Kidney (tissue), 22 donors: ENCODE measurements at places on chromosomes 1 and 21.

- DNase-seq: no peak
Observed at GRCh38 chr21:24023936-24024335, 1583.3 kb downstream of the MRPL39 start.

DNA sequence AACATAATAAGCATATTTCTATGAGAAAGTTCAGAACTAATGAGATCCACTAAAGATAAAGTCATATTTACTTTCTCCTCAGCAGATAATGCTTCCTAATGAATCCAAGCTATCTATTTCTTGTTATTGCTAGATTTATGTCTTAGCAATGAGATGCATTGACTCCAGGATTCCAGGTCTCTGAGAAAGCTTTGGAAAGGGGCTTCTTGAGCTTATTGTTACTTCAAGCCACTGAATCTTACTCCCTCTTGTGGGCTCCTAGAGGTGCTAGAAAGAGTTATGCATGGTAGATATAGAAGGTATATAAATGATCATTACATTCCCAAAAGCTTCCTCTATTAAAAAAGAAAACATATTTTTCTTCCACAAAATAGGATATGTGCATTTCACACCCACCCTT, 246.4 kb upstream of the ADAMTS5 start:
- peak; percentile 52 for DNase-seq

GRCh38 chr1:50972766-50973165, 2.7 kb downstream of the CDKN2C start:
- no peak for DNase-seq

DNA sequence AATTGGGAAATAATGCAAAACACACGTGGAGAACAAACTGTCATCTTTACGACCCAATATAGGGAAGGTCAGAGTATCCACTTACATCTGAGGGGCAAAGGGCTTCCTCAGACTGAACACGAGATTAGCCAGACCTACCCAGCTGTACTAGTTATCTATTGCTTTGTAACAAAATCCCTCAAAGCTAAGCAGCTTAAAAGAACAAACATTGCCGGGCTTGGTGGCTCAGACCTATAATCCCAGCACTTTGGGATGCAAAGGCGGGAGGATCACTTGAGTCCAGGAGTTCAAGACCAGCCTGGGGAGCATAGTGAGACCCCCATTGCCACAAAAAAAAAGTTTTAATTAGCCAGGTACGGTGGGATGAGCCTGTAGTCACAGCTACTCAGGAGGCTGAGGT, 262.8 kb downstream of the LTN1 start:
- no peak for DNase-seq

GRCh38 chr1:117295001-117295400, 72.2 kb upstream of the MAN1A2 start:
- DNase-seq: no peak

- DNase-seq: no peak
Observed at GRCh38 chr1:247210062-247210375, 38.2 kb upstream of the ZNF124 start.

- DNase-seq: no peak
Observed at GRCh38 chr1:161849518-161849917, 83.4 kb downstream of the ATF6 start.

- no peak for DNase-seq
Observed at GRCh38 chr1:167301355-167301754, 80.7 kb downstream of the POU2F1 start.

DNA sequence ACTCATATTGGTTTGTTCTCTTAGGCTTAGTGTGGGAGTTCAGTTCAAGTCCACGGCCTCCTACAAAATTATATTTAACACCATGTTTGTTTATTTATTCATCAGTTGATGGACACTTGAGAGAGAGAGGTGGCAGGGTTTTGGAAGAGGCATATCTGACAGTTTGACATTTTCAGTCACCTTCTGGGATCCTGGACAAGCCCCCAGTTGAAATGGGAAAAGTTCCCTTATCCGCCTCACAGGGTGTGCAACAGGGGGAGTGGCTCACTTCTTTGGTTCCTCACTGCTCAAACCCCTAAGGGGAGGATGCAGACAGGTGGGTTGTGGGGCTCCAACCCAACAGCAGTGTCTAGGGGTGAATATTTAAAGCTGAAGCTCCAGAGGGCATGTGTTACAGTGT, 52.3 kb upstream of the TNFSF18 start:
- no peak for DNase-seq

GRCh38 chr1:167328306-167328815, 107.7 kb downstream of the POU2F1 start:
- no peak for DNase-seq

GRCh38 chr1:235758931-235759330, 107.8 kb downstream of the LYST start:
- no peak for DNase-seq

DNA sequence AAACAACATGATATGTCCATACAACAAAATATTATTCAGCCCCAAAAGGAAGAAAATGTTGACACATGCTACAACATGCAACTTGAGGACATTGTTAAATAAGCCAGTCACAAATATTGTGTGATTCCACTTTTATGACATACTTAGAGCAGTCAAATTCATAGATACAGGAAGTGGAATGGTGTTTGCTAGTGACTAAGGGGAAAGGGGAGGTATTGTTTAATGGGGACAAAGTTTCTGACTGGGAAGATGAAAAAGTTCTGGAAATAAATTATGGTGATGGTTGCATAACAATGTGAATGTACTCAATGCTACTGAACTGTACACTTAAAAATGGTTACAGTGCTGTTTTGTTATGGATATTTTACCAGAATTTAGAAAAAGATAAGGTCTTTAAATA, 77.7 kb downstream of the RHOU start:
- DNase-seq: no peak

GRCh38 chr21:45388611-45389296, 16.2 kb upstream of the COL18A1 start:
- DNase-seq: peak; percentile 7

GRCh38 chr1:157035121-157035520, 10.4 kb downstream of the ARHGEF11 start:
- no peak for DNase-seq
